NCI-H69 (cell line): ENCODE measurements at places on chromosomes 16 and 17.

DNA sequence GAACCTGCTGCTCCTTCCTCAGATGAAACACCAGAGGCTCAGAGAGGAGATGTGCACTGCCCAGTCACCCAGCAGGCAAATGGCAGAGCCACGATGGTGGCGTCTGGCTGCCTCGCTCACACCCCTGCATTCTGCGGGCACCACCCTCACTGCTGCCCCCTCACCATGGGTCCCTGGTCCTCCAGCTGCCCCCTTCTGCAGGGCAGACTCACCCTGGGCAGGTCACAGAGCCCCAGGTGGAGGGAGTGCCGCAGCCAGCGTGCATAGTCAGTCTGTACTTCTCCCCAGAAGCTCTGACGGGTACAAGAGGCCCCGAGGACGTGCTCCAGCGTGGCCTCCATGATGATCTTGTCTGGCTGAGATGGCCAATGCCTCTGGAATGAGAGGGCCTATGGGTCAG, 52.9 kb downstream of the RMI2 start:
- no peak for DNase-seq

GRCh38 chr17:512926-513325, 160.3 kb upstream of the RPH3AL start:
- DNase-seq, result no peak

- DNase-seq, result no peak
Observed at GRCh38 chr16:4055748-4056147, 60.5 kb downstream of the ADCY9 start.

- no peak for DNase-seq
Observed at GRCh38 chr17:52297230-52298010, 138.9 kb upstream of the CA10 start.

GRCh38 chr17:17940441-17940911, 31.7 kb downstream of the TOM1L2 start:
- DNase-seq, result peak; percentile 85

DNA sequence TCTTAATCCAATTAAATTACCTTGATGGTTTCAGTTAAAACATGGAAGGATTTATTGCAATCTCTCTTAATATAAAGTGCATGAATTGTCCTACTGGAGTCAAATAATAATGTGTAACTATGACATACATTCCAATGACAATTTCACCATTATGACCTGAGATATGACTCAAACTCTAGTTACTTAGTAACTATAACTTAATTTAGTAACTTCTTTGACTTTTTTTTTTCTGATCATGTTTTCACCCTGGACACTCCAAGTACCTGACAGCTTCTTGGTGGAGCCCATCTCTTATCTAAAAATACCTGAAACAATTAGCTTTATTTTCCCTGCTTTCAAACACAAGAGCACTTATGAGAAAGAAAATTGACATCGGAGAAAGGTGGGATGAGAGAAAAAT, 123.7 kb downstream of the STX8 start:
- no peak for DNase-seq

DNA sequence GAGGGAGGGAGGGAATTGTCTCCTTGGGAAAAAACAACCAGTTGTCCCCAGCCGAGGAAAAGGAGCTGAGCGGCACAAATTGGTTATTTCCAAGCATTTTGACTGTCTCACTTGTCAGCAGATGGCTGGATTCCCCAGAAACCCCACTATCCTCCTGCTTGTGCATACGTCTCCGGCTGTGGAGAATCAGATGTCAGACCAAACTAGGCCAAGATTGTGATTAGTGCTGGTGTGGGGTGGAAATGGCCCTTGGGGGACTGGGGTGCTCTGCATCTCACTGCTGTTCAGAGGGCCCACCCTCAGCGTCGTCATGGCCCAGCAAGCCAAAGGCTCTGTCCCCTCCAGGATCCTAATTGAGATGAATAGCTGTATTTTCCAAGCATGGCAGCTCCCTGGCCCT, 131.7 kb upstream of the HSBP1 start:
- no peak for DNase-seq

- no peak for DNase-seq
Observed at GRCh38 chr17:56949595-56949994, 11.3 kb downstream of the COIL start.

GRCh38 chr17:82972836-82973372, 106.5 kb upstream of the METRNL start:
- DNase-seq, result no peak

GRCh38 chr17:48500435-48501426, 30.1 kb downstream of the HOXB1 start:
- peak; percentile 77 for DNase-seq

DNA sequence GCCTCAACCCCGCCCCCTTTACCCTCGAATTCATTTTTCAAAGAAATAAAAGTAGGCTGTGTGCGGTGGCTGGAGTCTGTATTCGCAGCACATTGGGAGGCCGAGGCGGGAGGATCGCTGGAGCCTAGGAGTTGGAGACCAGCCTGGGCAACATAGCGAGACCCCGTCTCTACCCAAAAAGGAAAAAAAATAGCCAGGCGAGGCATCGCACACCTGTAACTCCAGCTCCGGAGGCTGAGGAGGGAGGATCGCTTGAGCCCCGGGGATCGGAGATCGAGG, 671 bp upstream of the TOP2A start:
- no peak for DNase-seq

DNA sequence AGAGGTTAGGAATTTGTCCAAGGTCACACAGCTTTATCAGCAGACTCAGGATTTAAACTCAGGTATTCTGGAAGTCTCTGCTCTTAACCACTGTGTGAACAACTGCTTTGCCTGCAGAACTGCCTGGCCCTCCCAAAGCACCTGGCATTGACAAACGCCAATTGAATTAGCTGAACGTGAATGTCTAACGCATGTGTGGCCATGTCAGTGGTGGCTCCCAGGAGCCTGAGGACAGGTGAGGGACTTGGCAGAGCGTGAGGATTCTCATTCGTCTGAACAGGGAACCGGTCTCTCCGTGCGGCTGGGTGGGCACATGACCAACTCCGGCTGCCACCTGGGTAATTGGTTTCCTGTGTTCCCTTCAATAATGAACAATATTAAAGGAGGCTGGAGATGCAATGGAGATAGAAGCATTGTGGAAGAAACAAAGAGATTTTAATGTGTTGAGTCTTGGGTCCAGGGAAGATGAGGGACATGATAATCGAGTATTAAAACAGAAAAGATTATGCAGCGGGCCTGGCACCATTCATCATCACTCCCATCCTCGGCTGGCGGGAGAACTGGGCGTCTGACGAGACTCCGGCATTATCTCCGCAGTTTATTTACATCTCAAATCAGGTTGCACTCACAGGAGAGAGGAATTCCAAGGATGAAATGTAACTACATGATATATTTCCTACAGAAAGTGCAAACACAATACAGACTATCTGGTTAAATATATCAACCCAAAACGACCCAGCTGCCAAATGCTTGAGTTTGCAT, 113.5 kb downstream of the NPIPB5 start:
- DNase-seq, result peak; percentile 38

DNA sequence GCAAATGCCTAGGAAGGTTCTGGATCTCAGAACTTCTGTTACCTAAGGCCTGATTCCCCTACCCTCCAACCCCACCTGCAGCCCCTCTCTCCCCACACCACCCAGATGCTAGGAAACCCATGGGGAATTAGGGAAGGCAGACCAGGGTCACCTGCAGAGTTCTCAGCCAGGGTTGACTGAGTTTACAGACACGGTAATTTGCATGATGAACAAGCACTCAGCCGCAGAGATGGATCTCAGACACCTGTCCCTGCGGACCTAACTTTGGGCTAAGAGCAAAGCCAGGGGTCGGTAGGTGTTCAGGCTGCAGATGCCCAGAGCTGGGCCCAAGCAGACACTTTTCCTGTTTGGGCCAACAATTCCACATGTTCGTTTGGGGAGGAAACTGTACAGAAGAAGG, 2.9 kb downstream of the ABI3 start:
- DNase-seq, result no peak

DNA sequence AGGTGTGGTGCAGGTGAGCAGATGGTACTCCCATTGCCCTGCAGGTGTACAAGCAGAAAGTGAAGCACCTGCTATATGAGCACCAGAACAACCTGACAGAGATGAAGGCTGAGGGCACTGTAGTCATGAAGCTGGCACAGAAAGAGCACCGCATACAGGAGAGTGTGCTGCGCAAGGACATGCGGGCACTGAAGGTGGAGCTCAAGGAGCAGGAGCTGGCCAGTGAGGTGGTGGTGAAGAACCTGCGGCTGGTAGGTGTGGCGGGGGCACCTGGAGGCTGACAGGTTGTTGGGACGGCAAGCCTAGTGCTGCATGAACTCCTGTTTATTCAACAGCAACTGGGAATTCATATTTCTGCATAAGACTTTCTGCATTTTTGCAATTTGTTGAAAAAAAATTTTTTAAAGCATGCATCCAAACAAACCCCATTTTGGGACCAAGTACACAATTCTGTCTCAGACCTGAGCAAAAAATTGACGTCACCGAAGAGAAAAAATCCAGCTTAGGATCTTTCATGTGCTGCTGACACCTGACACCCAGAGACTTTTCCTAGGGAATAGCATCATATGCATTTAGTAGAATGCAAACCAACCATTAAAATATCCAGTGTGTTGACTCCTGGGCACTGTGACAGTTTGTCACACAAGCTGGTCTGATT, 13.5 kb upstream of the DBNDD1 start:
- no peak for DNase-seq

- peak; percentile 45 for DNase-seq
Observed at GRCh38 chr17:80453998-80454556, 22.3 kb downstream of the NPTX1 start.

- DNase-seq, result no peak
Observed at GRCh38 chr17:13320046-13320785, 281.5 kb downstream of the HS3ST3A1 start.

DNA sequence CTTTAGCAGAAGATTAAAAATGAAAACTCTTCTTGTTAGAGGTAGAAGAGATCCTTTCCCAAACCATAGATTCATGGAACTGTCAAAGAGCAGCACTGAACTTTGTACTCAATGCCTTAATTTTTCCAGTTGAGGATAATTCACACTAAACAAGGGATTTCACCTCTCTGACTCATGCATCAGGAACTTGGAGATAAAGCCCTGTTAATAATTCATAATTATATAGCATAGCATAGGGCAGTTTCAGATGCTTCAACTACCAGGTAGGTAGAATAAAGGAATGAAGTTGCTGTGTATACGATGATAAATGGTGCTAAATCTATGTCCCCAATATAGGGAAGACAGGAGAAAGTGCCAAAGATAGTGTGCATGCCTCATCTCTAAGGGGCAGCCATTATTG, 450.4 kb downstream of the MAF start:
- no peak for DNase-seq

- DNase-seq, result no peak
Observed at GRCh38 chr16:84524346-84524920, 20.0 kb upstream of the MEAK7 start.

- no peak for DNase-seq
Observed at GRCh38 chr17:973053-973452, 6.5 kb downstream of the NXN start.

- no peak for DNase-seq
Observed at GRCh38 chr17:17381446-17382064, 78.4 kb downstream of the NT5M start.

DNA sequence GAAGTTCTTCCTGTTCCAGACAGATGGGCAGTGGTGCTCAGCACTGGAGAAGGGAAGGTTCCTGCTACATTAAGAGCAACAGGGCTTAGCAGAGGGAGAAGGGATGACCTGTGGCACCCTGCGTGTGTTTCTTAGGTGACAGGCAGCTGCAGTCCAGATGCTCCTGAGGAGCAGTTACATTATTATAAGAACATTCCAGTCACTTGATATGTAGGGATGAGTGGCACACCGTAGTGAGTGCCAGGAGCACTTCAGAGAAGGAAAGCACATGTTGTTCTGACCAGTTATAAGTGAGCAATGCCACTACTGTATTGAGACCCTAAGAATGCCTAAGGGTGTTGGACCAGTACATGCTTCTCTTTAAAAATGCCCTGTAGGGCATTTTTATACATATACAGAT, 39.9 kb upstream of the MRC2 start:
- peak; percentile 64 for DNase-seq

DNA sequence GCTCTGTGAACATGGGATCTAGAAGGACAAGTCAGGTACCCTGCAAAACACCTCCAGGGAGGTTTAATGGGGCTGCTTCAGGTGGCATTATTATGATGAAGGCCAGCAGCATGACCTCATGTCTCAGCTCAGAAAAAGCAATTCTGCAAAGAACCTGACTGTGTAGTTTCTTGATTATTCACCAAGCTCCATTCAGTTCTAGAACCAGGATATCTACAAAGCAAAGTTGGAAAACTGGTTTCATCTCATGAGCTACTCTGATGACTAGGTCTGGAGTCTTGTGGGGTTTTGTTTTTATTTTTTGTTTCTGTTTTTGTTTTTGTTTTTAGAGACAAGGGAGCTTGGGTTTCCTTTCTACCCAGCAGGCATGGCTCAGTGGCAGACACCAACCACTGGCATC, 19.0 kb upstream of the LRRC37A3 start:
- no peak for DNase-seq

GRCh38 chr16:28554634-28555423, 1.1 kb downstream of the SGF29 start:
- DNase-seq, result peak; percentile 28

DNA sequence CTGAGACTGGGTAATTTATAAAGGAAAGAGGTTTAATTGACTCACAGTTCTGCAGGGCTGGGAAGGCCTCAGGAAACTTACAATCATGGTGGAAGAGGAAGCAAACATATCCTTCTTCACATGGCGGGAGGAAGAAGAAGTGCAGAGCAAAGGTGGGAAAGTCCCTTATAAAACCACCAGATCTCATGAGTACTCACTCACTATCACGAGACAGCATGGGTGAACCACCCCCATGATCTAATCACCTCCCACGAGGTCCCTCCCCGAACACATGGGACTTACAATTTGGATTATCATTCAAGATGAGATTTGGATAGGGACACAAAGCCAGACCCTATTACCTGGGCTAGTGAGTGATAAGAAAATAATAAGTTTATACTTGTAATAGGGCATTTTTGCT, 70.6 kb upstream of the HS3ST2 start:
- DNase-seq, result no peak

DNA sequence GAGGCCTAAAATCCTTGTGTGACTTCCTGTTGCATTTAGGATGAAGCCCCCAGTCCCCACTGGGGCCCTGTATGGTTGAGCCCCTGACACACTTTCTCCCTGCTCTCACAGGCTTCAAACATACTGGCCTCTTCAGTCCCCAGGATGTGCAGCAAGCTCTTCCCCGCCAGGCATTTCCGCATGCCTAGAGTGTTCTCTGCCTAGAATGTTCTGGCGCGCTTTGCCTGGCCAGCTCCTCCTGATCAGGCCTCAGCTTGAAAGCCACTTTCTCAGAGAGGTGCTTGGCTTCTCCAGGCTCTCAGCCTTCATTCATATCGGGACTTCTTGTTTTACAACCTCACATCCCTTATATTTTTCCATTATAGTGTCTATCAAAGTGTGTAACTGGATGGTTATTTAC, 123.7 kb downstream of the SPACA3 start:
- no peak for DNase-seq

GRCh38 chr16:55444754-55445485, 34.1 kb upstream of the MMP2 start:
- no peak for DNase-seq

DNA sequence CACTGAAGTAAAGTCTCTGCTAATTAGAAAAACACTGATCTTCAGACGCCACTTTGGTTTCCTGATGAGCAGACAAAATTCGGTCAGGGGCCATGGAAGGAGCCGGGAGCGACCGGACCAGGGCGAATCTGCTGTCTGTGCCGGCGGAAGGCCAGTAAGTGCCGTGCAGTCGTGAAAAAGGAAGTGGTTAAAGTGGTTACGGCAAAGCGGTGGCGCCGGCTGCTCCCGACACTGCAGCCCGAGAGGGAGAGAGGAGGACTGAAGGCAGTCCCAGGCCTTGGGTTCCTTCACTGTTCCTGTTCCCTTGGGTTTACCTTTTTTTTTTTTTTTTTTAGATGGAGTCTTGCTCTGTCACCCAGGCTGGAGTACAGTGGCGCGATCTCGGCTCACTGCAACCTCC, 17.3 kb upstream of the HEXD start:
- no peak for DNase-seq
